ENCODE measurements at places on chromosomes 7 and 10.

DNA sequence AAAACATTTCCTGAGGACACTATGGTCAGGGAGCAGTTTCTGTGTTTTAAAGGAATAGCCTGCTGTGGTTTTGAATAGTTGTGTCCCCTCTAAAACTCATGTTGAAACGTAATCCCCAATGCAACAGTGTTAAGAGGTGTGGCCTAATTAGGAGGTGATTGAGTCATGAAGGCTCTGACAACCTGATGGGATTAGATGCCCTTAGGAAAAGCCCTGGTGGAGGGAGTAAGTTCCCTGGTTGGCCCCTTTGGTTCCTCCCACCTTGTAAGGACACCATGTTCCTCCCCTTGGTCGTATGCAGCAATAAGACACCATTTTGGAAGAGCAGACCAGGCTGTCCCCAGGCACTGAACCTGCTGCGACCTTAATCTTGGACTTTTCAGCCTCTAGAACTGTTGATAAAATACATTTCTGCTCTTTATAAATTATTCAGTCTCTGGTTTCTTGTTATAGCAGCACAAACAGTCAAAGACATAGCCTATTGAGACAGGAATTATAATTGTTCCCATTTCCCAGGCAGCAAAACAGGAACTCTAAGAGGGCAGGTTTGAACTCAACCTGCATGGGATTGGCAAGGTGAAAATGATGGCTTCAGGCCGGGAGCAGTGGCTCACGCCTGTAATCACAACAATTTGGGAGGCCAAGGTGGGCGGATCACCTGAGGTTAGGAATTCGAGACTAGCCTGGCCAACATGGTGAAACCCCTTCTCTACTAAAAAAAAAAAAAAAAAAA, 20.5 kb upstream of the TNS3 start:
- no peak for DNase-seq

GRCh38 chr7:118844748-118845147, 620.2 kb downstream of the ANKRD7 start:
- DNase-seq = no peak

DNA sequence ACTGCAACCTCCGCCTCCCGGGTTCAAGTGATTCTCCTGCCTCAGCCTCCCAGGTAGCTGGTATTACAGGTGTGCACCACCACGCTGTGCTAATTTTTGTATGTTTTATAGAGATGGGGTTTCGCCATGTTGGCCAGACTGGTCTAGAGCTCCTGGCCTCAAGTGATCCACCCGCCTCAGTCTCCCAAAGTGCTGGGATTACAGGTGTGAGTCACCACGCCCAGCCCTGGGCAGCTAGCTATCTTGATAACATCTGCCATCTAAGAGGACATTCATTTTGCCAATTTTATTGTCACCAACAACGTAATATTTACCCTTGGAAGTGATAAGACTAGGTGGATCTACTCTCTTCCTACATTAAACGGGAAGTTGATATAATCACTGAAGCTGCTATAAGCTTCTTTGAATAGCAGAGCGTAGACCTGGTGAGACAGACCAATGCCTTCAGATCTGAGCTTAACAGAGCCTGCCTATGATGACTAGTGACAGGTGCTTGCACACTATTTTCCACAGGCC, 39.7 kb upstream of the SLC35B4 start:
- no peak for DNase-seq

DNA sequence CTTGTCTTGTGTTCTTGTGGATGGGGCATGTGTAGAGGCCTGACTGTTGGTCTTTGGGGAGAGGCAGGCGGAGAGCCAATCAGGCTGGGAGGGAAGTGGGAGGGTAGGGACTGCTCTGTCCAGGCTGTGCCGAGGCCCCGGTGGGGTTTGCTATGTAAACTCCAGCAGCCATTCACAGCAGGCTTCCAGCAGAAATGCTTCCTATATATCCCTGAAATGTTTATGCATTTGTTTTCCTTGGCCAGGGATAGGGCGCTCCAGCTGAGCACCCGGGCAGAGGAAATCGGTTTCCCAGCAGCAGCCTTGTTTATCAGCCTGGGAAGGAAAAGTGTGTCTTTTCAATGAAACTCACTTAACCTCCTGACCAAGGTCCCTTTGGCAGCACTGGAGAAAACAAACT, 18.3 kb upstream of the AQP1 start:
- no peak for DNase-seq

DNA sequence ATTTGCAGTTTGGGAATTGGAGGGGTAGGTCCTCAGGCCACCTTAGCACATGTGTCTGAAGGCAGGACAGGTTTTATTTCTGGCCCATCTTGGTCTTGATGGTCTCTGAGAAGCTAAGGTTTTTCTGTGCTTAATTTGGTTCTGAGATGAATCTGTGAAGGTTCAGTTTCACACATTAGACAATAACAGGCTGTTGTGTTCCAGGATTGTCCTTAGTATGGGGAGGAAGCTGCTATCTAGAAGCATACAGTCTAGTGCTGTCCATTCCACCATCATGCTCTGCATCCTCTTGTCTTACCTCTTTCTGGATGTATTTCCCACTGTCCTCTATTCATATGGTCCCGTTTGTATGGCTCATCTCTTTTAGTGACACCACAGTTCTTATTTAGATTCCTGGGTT, 7.1 kb downstream of the UBE2D1 start:
- no peak for DNase-seq

GRCh38 chr7:94276027-94276426, 118.7 kb upstream of the COL1A2 start:
- no peak for DNase-seq

GRCh38 chr10:105356626-105357025, 715.5 kb downstream of the SORCS3 start:
- DNase-seq = no peak

DNA sequence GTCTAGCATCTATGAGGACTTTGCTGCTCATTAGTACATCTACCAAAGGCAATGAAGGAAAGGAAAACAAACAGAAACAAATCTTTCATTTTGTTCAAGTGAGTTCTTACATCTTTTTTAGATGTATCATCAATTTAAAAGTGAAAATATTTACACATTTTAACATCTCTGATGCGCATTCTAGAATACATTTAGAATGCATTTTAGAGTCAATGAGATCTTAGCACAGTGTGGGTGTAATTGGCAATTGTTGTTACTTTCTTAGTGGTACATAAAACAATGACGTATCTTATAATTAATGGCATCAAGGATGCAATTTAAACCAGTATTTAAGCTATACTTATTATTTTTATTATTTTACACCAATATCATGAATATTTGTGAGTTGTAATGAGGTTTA, 51.4 kb downstream of the TPK1 start:
- no peak for DNase-seq

GRCh38 chr7:131603932-131604331, 47.5 kb upstream of the PODXL start:
- DNase-seq = no peak

- DNase-seq = no peak
These were observed 265.4 kb downstream of the CREB5 start for GRCh38 chr7:28677668-28678067.

DNA sequence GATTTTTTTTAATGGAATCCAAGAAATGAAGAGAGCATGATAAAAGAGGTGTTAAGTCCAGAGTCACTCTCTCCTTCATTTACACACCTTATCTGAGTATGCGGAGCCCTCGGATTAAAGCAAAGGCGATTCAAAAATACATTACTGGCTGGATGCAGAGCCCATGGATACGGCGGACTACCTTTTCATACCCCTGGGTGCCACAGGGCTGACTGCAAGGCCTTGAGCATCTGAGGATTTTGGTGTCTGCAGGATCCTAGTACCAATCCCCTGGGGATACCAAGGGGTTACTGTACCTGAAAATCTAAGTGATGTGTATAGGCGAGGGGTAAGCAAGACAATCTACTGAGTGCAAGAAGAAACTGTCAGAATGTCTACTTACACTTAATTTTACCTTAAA, 20.5 kb downstream of the PIP4K2A start:
- DNase-seq = no peak

DNA sequence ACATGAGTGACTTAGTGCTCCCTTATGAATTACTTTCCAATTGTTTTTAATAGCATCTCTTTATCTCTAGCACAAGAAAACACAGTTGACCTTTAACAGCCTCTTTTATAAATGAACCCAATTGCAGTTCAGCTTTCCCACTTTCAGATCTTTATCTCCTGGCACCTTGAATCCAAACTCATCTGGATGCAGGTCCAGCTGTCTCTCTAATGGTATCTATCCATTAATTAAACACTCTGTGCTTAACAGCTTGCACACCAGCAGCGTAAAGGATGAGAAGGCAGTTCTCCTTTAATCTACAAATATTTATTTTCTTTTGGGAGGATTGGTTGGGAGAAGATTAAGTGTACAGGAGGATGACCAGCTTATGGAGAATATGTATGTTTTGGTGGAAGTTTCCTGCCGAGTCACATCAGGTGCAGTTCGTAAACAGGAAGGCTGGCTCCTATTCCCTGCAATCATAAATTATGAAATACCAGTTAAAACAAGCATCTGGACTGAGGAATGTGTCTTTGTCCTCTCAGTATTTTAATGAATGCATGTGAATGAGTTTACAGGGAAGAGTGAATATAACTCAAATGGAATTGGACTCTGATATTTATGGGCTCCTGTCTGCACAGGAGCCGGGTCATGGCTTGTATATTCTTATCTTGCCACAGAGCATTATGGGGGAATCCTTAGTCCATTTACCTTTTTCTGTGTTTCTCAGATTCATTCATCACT, 232.7 kb downstream of the PHF14 start:
- no peak for DNase-seq

DNA sequence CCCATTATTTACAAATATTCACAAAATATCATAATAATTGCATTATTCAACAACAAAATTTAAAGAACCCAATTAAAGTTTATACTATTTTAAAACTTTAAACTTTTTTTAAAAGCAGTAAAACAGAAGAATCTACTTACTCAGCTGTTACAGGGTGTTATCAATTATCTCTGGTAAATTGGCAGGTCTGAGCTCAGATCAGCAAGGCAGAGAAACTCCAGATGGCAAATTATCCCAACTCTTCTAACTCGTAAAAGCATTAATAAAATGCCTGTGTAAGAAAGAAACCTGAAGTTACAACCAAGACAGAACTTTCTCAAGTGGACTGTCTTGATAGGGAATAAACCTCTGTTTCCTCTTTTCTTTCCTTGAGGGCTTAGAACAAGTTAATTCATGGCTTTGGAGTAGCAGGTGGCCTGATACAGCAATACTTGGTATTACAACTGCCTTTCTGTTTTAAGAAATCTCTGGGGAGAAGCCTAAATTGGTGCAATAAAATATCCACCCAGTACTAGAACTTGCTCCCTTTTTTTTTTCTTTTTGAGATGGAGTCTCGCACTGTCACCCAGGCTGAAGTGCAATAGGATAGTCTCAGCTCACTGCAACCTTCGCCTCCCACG, 275.3 kb upstream of the MKLN1 start:
- DNase-seq = no peak

DNA sequence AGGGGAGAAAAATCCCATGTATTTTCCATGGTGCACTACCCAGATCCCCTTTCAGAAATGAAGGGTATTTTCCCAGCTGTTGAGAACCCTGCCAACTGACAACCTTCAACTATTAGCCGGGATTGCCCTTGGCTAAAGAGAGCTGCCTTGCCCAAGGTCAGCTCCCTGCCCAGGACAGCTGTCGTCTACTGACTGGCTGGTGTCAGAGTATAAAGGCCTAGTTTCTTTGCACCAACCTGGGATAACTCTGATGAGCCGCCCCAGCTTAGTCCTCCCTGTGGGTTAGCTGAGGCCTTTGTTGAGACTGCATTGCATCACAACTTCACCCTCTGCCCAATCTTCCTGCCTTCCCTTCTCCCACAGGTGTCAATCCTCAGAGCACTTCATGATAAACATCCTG, 147.2 kb upstream of the RHEB start:
- no peak for DNase-seq

- DNase-seq = no peak
These were observed 317.8 kb downstream of the SH2D4B start for GRCh38 chr10:80855348-80855971.

- no peak for DNase-seq
These were observed 230.8 kb upstream of the LRRTM3 start for GRCh38 chr10:66695046-66695445.

GRCh38 chr10:78802431-78802830, 266.3 kb upstream of the ZMIZ1 start:
- DNase-seq = no peak

- no peak for DNase-seq
These were observed 9.2 kb downstream of the AQP1 start for GRCh38 chr7:30920584-30921539.

- DNase-seq = no peak
These were observed 515.7 kb upstream of the GALNT17 start for GRCh38 chr7:70616211-70616610.

- no peak for DNase-seq
These were observed 23.7 kb upstream of the SEPTIN7 start for GRCh38 chr7:35777121-35777520.

- DNase-seq = no peak
These were observed 133.0 kb downstream of the CYP26A1 start for GRCh38 chr10:93206652-93207051.

GRCh38 chr10:100183481-100183880, 2.3 kb downstream of the ERLIN1 start:
- no peak for DNase-seq

DNA sequence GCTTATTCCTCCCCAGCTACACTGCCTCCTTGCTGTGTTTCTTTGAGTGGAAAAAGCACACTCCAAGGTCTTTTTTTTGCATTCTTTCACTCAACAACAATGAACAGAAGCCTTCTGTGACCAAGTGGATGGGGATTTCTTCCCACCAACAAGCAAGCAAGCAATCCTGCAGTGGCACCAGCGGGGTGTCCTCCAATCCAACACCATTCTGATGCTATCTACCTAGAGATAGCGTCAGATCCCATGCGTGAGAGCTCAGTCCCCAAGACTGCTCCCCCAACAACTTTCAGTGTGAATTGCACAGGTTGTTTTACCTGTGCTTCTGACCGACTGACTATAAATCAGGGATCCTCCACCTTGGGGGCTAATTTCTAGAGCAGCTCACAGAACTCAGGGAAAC, 311.0 kb upstream of the PODXL start:
- no peak for DNase-seq

GRCh38 chr10:100436255-100436654, 26.6 kb upstream of the WNT8B start:
- no peak for DNase-seq

DNA sequence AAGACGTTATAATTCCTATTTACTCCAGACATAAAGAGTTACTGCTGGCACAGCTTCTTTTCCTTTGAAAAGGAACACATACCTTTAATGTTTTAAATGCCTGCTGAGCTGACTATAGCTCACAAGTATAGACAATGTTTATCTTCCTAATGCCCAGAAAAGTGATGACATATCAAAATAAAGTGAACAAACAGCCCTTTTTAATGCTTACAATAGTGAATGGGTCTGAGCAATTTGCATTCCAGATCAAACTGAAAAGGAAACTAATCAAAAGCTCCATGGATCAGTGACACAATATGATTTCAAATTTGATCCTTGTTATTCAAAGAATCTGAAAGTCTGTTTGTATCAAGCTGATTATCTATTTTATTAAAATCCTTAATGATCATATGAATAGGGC, 233.6 kb upstream of the SEMA3E start:
- no peak for DNase-seq

Measured in activated CD8-positive, alpha-beta T cell treated with anti-CD3 and anti-CD28 coated beads for 36 hours (primary cell).